IPS DF 19.7 (cell line): ENCODE measurements at places on chromosomes 4 and X.

GRCh38 chrX:43595931-43596330 lies 60.2 kb upstream of the MAOA start:
- no peak for DNase-seq

DNA sequence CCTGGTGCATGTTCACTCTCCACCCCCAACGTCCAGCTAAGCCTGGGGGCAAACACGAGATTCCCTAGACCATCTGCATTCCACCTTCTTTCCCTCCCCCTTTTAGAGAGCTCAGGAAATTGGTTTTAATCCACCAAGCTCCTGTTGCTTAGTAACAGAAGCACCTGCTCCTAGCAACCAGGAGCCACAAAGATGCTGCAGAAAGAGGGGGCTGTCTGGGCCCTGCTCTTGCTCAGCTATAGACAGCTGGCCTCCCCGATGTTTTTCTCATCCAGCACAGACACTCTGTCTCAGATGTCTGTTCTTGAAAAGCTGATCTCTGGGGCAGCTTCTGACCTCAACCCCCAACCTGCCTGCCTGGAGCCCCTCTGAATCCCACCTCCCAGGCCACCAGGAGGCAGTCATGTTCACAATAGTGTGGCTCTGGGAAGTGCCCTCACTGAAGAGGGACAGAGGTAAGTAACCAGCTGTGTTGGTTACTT lies 71.5 kb downstream of the SLC16A2 start:
- DNase-seq = no peak

DNA sequence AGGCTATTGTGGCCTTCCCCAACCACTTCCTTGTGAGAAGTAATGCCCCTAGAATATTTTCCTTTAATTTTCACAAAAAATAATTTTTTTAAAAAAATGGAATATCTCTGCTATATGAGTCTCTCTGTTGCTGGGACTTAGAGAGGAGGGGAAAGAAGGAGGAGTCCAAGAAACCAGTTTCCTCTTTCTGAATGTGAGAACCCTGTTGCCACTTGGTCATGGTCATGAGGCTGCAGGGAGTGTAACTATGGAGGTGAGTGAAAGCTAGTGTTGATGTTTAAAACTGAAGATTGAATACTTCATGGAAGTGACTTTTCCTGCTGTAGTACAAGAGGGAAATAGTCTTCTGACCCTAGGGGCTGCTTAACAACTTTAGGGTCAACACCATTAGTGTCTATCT lies 20.4 kb downstream of the KIAA1210 start:
- DNase-seq = no peak

GRCh38 chrX:42241421-42241820 lies 318.1 kb upstream of the CASK start:
- DNase-seq = no peak

DNA sequence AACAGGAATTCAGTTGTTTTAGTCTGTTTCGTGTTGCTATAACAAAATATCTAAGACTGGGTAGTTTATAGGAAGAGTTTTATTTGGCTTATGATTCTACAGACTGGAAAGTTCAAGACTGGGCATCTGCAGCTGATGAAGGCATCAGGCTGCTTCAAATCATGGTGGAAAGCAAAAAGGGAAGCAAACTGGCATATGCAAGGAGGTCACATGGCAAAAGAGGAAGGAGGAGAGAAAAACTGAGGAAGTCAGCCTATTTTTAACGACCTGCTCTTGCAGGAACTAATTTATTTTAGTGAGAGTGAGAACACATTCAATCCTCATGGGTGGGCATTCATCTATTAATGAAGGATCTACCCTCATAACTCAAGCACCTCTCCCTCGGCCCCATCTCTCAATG lies 363.1 kb upstream of the HS3ST1 start:
- no peak for DNase-seq

GRCh38 chrX:19085666-19086065 lies 36.6 kb downstream of the ADGRG2 start:
- DNase-seq = no peak

- DNase-seq = peak; percentile 30
Measured at GRCh38 chr4:124334119-124334518, 378.4 kb downstream of the ANKRD50 start.

DNA sequence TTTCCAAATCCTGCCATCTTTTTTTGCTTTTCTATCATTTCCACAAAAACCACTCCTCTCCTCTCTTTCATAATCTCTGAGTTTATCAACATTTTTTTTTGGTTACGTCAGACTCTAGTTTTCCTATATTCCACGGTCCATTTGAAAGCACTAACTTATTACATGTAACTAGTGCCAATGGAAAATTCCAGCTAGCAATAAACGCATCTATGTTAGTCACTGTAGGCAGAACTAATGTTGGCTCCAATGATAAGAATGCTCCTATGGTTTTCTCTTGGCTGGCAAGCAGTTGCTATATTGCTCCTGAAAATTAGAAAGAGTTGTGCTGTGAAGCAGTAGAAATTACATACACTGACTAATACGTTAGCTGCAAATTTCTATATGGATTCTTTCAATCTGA lies 634.6 kb upstream of the FTHL17 start:
- DNase-seq = no peak

DNA sequence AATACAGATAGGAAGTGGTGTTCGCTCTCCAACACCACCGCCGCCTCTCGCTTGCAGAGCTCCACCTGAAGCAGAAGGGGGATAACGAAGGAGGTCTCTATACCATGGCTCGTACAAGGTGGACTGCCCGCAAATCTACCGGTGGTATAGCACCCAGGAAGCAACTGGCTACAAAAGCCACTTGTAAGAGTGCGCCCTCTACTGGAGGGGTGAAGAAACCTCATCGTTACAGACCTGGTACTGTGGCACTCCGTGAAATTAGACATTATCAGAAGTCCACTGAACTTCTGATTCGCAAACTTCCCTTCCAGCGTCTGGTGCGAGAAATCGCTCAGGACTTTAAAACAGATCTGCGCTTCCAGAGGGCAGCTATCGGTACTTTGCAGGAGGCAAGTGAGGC lies 5.2 kb upstream of the BMP15 start:
- no peak for DNase-seq

- DNase-seq = no peak
Measured at GRCh38 chr4:74638001-74638400, 156.3 kb downstream of the BTC start.

- no peak for DNase-seq
Measured at GRCh38 chrX:8939322-8939721, 94.6 kb downstream of the FAM9B start.

GRCh38 chrX:130654409-130654950 lies 248.5 kb downstream of the ENOX2 start:
- DNase-seq = no peak

DNA sequence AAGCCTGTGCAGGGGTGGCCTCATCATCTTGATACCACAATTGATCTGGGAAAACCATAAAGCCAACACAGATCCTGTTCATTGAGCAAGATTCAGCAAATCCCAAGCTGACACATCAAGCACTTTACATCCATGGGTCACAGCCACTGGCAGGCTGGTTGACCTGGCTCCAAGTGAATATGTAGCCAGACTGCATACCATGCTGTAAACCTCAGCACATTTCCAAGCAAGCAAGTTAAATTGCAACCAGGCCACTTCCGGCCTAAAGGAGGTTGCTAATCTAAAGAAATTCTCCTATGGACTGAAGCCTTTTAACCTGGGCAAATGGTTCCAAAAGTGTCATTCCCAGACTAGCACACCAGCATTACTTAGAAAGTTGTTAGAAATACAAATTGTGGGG lies 54.4 kb upstream of the USP26 start:
- no peak for DNase-seq

DNA sequence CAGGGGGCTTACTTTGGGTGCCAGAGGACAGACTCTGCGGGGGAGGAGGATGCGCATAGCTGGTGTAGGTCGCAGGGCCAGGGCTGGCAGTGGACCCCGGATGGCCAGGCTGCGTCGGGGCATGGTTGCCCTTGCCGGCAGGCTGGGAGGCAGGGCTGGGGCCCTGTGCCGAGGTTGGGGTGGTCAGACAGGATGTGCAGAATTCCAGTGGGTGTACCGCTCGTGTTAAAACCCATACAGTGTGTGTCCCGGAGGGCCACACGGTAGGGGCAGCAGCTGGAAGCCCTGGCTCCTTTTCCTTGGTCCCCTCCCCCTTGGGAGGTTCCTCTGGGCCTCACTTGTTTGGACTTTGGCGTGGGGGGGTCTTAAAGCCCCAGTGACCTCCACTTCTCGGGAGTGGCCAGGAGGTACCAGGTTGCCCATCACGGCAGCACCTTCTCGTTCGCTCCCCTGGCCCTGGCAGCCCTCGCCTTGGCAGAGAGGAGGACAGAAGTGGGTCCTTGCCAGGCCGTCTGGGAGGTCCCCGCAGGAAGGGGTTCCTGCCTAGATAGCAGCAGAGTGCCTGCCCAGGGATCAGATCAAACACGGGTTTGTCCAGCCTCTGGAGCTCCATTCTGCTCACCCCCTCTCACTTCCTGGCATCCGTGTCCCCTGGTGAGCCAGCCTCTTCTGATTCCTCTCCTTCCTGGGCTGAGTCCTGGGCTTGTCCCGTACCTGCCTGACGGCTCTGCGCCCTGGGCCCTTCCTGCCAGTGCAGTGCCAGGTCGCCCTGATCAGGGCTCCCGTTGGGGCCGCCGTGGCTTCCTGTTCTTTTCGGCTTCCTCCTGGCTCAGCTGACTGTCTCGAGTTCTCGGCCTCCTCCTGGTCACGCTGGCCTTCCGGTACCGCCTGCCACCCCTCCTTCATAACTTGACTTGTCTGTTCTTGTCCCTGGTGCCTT lies 56.7 kb upstream of the HGFAC start:
- no peak for DNase-seq

GRCh38 chr4:15504041-15504440 lies 34.4 kb downstream of the CC2D2A start:
- DNase-seq = no peak

GRCh38 chr4:73750730-73751129 lies 10.4 kb downstream of the CXCL8 start:
- DNase-seq = no peak

GRCh38 chrX:11196476-11196875 lies 85.3 kb downstream of the HCCS start:
- DNase-seq = no peak

DNA sequence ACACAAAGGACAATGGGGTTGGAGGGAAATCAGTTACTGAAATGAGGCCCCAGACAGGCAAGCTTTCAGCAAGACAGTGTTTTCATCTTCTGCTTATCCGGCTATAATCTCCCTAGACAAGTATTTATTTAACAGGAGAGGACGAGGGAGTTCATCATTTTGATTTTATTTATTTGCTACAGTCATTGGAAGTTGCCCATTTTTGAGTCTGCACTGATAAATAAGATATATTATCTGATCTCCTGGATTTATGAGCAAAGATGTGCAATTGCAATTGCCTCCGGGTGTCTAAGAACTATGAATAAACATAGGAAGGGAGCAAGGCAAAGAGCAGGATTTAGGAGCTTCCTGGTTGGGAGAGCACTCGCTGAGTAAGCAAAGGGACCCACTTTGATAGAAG lies 263.2 kb upstream of the EDA2R start:
- no peak for DNase-seq

GRCh38 chr4:6689506-6689960 lies 4.1 kb upstream of the S100P start:
- no peak for DNase-seq

GRCh38 chr4:1711055-1711570 lies 1.0 kb downstream of the SLBP start:
- DNase-seq = no peak

DNA sequence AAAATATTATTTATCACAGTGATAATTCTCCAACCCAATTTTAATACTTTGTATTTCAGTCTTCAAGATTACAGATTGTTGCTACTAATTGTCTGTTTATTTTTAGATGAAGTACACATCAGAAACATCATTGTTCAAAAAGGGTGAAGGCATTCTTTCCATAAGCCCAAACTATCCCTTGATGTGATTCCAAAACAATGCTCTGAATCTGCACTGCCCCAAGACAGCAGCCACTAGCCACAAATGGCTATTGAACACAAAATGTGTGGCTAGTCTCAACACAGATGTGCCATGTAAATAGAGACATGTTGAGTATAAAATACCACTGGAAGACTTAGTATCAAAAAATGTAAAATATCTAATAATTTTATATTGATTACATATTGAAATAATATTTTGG lies 150.7 kb upstream of the MAB21L2 start:
- no peak for DNase-seq

GRCh38 chrX:118675966-118676349 lies 51.4 kb upstream of the IL13RA1 start:
- no peak for DNase-seq

- DNase-seq = peak; percentile 52
Measured at GRCh38 chrX:134026565-134027311, 41.3 kb upstream of the GPC3 start.

GRCh38 chr4:81580346-81580993 lies 108.8 kb upstream of the RASGEF1B start:
- no peak for DNase-seq

GRCh38 chr4:10671366-10671765 lies 13.2 kb downstream of the CLNK start:
- no peak for DNase-seq

- no peak for DNase-seq
Measured at GRCh38 chr4:56155432-56155831, 206.7 kb downstream of the CEP135 start.

DNA sequence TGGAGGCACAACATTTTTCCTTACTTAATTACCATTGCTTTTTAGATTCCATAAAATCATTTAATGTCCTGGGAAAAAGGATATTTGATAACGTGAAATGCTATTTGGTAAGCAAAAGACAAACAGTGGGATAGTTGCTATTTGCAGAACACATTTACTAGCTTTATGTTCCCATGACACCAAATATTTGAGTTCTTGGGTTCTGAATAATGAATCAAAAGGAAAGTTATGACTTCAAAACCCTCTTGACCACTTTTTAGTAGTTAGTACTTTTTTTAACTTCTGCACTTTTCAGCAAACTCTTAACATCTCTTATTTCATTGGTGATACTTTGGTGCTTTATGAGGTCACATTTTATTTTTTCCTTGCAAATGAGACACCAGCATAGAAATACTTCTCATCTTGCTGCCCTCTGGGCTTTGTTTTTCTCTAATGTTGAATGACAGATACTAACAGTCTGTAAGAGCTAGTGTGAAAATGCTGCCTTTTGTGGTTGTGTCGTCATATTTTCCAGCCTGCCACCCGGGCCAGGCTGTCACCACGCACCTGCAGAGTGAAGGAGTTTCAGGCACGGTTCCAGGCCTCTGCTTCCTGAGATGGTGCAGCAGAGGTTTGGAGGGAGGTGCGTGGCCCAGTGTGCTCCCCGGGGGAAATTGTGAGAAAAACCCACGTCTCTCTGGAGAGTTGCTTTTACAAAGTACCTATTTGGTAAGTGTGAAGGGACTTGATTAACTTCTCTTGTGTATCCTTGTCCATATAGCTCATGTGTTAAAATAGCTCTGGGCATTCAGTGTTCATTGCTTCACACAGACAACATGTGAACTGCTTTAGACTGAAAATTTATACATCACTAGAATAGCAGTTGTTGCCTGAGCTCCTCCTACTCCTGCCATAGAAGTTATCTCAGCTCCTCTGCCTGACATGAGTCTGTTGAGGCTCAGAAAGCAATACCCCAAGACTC lies 34.7 kb downstream of the MSL3 start:
- no peak for DNase-seq

GRCh38 chrX:42460706-42461105 lies 317.3 kb downstream of the PPP1R2C start:
- DNase-seq = no peak

GRCh38 chr4:6448476-6449170 lies 23.8 kb downstream of the PPP2R2C start:
- DNase-seq = no peak
